Fibroblast of skin of scalp (primary cell): ENCODE measurements at places on chromosomes 13 and 19.

GRCh38 chr13:94344126-94344818 lies 135.2 kb downstream of the DCT start:
- peak; percentile 66 for DNase-seq

- DNase-seq: no peak
Measured at GRCh38 chr19:45975306-45976070, 1.8 kb upstream of the NOVA2 start.

- DNase-seq: no peak
Measured at GRCh38 chr19:48379058-48379457, 12.3 kb downstream of the KDELR1 start.

GRCh38 chr13:30196025-30196424 lies 111.3 kb downstream of the KATNAL1 start:
- peak; percentile 31 for DNase-seq

- DNase-seq: no peak
Measured at GRCh38 chr13:25149711-25150110, 22.4 kb downstream of the AMER2 start.

GRCh38 chr19:52662631-52663030 lies 24.5 kb upstream of the ZNF83 start:
- DNase-seq: no peak

DNA sequence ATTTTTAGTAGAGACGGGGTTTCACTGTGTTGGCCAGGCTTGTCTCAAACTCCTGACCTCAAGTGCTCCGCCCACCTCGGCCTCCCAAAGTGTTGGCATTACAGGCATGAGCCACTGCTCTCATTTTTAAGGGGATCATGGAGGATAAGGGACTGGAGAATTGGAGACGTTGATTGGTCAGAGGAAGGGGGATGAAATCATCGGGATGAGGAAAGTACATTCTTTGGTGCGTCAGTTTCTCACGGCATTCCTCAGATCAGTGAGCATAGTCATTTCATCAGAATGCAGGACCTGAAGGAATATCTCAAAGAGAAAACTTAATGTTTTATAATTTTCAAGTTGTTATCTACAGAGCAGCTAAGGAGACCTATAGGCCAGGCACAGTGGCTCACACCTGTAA lies 14.0 kb downstream of the ZNF114 start:
- peak; percentile 92 for DNase-seq

DNA sequence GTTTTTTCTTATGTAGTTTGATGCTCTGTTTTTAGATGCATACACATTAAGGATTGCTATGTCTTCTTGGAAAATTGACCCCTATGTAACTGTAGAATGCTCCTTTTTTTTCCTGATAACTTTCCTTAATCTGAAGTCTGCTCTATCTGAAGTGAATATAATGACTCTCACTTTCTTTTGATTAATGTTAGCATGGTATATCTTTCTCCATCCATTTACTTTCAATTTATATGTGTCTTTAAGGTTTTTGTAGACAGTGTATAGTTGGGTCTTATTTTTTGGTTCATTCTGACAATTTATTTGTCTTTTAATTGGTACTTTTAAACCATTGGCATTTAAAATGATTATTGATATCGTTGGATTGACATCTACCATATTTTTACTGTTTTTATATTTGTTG lies 92.3 kb downstream of the URI1 start:
- DNase-seq: no peak

- DNase-seq: peak; percentile 73
Measured at GRCh38 chr19:53195265-53195903, 2.2 kb upstream of the ZNF665 start.

DNA sequence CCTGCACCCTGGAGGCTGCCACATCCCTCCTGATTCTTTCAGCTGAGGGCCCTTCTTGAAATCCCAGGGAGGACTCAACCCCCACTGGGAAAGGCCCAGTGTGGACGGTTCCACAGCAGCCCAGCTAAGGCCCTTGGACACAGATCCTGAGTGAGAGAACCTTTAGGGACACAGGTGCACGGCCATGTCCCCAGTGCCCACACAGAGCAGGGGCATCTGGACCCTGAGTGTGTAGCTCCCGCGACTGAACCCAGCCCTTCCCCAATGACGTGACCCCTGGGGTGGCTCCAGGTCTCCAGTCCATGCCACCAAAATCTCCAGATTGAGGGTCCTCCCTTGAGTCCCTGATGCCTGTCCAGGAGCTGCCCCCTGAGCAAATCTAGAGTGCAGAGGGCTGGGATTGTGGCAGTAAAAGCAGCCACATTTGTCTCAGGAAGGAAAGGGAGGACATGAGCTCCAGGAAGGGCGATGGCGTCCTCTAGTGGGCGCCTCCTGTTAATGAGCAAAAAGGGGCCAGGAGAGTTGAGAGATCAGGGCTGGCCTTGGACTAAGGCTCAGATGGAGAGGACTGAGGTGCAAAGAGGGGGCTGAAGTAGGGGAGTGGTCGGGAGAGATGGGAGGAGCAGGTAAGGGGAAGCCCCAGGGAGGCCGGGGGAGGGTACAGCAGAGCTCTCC lies 6.9 kb upstream of the CEACAM5 start:
- DNase-seq: no peak

- no peak for DNase-seq
Measured at GRCh38 chr19:46287585-46287984, 9.3 kb upstream of the HIF3A start.

DNA sequence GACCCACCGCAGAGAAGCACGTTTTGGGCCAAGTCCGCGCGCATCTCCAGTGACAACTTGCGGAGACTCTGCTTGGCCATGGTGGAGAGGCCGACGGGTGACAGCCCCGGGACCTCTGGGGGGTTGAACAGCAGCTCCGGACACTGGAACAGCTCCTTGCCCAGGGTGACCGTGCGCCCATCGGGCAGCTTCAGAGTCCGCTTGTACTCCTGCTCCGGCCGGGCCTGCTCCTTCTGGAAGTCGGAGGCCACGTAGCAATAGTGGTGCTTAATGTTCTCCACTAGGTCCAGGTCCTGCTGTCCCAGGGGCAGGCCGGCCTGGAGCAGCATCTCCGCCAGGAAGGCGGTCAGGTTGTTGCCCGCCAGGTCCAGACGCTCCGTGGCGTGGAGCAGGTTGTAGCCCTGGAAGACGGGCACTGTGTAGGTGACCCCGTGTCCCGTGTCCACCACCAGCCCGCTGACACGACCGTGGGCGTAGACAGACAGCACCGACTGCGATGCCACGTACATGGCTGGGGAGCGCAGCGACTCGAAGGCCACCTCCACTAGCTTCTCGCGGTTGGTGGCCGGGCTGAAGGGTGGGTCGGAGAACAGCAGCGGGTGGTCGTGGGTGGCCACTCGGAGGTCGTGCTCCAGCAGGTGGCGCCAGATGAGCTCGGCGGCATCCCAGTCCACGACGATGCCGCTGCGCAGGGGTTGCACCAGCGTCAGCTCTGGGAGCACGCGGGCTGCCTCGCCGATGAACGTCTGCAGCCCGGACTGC lies 743 bp downstream of the ACTL9 start:
- no peak for DNase-seq

DNA sequence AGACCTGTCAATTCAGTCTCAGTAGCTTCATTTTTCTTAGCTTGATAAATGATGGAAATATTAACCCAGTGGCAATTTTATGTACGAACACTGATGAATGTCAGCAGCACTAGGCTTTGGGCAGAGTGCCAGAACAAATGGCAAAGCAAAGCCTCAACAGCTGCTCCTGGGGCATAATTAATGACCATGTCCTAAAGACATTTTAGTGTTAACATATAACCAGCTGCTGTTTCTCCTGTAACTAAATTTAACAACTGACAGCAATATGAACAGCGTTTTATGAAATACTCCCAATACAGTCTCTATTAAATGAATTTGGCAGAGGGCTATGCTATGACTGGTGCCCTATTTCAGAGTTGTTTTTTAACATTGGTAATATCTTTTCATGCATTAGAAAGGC lies 47.1 kb downstream of the ZNF568 start:
- no peak for DNase-seq

GRCh38 chr13:51168623-51169022 lies 53.6 kb upstream of the FAM124A start:
- no peak for DNase-seq

DNA sequence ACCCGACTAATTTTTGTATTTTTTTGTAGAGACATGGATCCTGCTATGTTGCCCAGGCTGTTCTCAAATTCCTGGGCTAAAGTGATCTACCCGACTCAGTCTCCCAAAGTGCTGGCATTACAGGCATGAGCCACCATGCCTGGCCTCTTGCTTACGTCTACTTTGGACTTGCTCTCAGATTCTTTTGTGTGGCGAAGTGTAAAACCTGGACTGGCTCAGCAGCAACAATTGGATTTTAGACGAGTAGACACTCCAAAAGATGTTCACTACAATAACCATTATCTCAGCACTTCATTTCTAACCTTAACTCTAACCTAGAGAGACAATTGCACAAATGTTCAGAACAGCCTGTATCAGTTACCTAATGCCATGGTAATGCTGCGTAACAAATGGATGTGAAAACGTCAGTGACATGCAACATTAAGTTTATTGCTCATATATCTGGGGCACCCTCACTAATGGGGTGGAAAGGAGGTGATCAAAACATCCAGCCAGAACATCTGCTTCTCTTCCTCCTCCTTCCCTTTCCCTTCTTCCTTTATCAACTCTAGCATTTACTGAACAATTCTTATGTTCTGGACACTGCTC lies 124.9 kb upstream of the MRI1 start:
- no peak for DNase-seq

DNA sequence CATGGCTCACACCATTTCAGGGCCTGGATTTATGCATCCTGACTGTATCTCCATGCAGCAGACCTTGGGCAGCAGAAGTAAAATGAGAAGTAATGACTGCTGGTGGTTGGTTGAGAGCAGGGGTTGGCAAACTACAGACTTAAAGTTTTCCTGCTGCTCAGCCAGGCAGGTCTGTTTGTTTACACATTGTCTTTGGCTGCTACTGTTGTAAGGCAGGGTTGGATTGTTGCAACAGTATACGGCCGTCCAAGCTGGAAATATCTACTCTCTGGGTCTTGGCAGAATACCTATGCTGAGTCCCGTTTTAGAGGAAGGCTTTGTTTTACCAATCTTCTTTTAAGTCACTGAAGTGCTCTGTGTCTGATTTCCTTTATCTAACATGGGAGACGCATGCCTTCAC lies 13.5 kb downstream of the SNRNP70 start:
- DNase-seq: no peak

GRCh38 chr13:112447761-112448603 lies 71.8 kb downstream of the SPACA7 start:
- DNase-seq: no peak

DNA sequence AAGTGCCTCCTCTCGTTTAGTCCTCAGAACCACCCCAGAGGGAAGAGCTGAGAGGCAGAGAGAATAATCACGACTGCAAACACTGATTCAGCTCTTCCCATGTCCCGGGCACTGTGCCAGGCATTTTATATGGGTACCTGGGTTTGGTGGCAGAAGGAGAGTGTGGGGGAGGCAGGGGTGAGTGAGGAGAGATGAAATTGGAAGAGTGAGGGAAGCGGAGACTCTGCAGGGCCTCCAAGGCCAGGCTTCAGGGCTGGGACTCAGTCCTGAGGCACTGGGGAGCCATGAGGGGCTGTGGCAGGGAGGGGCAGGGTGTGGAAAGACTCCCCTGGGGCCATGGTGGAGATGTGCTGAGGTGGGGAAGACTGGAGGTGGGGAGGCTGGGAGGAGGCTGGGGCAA lies 8.7 kb downstream of the SYNGR4 start:
- no peak for DNase-seq

GRCh38 chr13:102322211-102322610 lies 79.6 kb downstream of the FGF14 start:
- DNase-seq: no peak

- peak; percentile 93 for DNase-seq
Measured at GRCh38 chr19:2524840-2525723, 49.2 kb downstream of the GADD45B start.

DNA sequence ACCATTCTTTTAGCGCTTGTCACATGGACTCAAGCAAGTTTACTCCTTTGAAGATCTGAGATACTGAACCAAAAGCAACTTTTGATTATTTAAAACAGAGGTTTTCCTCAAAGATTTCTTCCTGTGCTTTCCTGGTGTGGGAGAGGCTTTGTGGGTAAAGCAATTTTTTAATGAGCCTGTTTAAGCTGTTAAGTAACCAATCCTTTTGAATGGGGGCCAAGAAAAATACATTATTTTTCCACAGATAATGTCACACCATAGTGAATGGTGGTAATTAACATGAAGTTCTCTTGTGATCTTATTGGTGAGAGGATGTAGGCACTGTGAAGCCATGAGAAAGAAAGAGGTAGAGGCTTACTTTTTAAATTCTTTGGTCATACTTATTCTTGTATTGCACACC lies 55.8 kb upstream of the OBI1 start:
- no peak for DNase-seq
